ENCODE measurements at places on chromosomes 5 and 9.

DNA sequence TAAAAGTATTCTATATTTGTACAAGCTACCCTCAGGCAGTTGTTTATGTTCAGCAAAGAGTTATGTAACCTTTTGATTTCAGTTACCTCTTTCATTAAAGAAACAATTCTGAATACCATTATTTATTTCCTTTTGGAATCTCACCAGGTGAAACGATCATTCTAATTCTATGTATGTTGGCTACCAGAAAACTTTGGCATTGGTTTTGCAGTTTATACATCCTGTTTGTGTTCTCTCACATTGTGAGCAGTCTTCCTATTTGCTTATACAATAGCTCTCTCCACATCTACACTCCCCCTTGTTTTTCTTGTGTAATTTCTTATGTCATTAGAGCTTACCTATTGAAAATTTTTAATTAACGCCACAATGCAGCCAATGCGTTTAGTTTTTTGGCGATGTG is 276.0 kb upstream of the MPDZ start:
- DNase-seq, result peak; percentile 82

GRCh38 chr5:132961887-132962286 is 1.5 kb downstream of the AFF4 start:
- no peak for DNase-seq

GRCh38 chr5:65722575-65723403 is 784 bp downstream of the NLN start:
- DNase-seq, result peak; percentile 57

- no peak for DNase-seq
Measured at GRCh38 chr5:175740014-175740413, 82.1 kb downstream of the HRH2 start.

GRCh38 chr5:83469075-83469474 is 2.5 kb upstream of the VCAN start:
- DNase-seq, result no peak

DNA sequence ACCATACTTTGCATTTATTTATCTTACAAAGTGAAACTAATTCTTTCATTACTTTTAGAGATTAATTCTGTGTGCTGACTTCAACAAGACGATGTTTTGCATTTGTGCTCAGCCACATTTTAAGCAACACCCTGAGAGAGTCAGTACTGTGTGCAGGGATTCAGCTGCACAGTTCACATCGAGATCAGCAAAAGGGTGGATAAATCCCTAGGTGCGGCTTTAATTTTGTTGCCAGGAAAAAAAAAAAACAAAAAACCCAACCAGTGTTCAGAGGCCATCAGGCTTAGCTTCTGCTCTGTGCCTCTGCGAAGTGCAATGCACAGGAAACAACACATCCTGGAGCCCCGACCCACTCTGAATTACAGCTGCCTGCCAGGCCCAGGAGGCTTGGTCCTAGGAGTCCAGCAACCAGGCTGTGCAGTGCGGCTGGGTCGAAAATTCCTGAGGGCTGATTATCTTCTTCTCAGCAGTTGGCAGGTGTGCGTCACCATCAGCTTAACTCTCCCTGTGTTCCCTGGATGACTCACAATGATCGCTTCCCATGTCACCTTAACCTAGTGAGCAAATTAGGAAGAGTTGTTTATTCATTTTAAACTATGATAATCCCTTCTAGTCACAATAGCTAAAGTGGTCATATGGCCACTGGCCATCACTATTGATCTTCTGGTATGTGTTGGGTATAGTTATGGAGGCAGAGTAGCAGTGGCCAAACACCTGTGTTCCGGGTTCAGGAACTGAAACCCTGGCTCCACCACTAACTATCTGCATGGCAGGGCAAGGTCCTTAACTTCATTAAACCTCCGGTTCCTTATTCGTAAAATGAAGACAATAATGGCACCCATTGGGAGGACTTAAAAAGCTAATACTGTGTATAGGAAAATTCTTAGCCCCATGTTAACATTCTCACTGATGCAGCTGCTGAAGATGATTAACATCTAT is 31.2 kb upstream of the NDUFB6 start:
- no peak for DNase-seq

DNA sequence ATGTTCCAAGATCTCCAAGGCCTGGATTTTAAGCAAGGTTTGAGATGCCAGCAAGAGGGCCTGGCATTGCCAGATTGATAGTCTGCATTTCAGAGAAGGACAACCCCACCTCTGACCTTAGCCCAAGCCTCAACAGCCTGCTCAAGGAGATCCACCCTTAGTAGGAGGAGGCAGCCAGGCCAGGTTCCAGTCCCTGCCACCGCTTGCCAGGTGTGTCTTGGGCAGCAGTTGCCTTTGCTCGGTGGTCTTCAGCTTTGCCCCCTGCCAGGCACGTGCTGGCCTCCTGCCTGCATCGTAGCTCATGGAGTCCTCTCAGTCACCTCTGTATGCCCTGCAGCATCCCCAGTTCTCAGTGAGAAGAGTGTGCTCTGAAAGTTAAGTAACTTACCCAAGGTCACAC is 134.2 kb downstream of the KCNIP1 start:
- no peak for DNase-seq

GRCh38 chr9:109307380-109308240 is 13.2 kb downstream of the EPB41L4B start:
- DNase-seq, result no peak

DNA sequence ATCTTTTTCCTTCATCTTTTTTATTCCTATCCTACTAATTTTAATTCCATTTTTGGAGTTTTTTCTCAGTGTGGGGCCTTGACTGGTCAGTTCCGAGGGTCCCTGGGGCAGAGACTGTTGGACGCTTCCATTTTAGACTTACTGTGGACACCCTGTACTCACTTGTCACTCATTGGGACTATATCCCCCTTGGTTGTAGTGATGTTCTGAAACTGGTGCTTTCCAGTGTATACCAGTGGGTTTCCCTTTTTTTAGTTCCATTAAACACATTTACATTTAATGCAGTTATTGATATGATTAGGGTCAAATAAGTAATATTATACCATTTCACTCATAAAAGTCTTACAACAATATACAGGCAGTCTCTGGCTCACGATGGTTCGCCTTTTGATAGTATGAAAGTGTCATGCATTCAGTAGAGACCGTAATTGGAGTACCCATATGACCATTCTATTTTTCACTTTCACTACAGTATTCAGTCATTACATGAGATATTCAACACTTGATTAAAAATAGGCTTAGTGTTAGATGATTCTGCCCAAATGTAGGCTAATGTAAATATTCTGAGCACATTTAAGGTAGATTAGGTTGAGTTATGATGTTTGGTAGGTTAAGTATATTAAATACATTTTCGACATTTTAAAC is 46.0 kb downstream of the CNOT6 start:
- no peak for DNase-seq

DNA sequence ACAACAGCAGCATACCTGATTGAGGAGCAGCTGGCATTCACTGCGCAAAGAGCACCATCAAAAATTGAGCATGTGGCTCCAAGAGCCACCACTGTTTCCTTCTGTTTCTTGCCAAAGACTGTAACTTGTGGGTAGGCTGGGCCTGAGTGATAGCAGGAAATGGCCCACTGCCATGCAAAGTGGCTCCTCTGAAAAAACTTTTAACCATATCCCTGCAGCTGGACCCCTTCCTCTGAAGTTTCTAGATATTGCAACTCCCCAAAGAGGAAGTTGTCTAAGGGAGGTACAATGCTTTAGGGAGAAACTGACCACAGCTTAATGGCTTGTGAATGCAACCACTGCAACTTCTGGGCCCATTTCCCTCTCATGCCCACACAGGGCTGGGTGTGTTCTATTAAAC is 355.4 kb upstream of the PDE4D start:
- no peak for DNase-seq

GRCh38 chr5:158538506-158539074 is 561.1 kb downstream of the EBF1 start:
- DNase-seq, result no peak

DNA sequence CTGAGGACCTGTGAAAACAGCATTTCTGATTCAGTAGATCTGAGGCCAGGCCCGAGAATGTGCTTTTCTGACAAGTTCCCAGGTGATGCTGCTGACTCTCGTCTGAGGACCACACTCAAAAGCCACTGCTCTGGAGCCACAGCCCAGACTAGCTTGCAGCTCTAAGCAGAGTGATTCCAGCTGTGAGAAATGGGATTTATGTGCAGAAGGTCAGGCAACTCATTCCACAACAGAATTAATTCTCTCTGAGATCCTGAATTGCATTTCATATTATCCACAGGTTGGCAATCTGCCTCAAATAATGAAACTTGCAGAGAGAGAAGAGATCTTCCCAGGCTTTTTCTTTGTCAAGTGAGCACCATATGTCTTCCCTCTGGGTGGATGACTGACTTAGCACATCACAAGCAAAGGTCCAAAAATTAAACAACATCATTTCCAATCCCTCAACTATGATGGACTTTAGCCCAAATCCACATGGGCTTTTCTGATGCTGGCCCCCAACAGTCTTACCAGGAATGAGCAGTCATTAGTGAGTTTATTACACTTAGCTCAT is 140.2 kb downstream of the ALDH1A1 start:
- no peak for DNase-seq

- peak; percentile 98 for DNase-seq
Measured at GRCh38 chr9:127955294-127956015, 17.8 kb upstream of the DPM2 start.

GRCh38 chr5:164357395-164358033 is 852.1 kb downstream of the MAT2B start:
- no peak for DNase-seq

DNA sequence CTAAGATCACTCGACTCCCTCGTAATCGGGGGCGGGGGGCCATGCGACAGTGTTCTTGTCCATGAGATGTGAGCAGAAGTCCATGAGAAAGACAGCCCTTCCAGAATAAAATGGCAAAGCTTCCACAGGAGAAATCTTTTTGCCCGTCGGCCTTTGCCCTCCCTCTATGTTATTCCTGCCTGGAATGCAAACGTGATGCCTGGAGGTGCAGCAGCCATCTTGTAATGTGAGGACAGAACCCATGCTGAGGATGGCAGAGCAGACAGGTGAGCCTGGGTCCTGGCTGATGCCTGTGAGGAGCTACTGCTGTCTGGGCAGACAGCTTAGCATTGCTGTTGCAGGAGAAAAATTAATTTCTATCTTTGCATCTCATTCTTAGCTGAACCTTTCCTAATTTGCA is 17.2 kb downstream of the MED10 start:
- no peak for DNase-seq

DNA sequence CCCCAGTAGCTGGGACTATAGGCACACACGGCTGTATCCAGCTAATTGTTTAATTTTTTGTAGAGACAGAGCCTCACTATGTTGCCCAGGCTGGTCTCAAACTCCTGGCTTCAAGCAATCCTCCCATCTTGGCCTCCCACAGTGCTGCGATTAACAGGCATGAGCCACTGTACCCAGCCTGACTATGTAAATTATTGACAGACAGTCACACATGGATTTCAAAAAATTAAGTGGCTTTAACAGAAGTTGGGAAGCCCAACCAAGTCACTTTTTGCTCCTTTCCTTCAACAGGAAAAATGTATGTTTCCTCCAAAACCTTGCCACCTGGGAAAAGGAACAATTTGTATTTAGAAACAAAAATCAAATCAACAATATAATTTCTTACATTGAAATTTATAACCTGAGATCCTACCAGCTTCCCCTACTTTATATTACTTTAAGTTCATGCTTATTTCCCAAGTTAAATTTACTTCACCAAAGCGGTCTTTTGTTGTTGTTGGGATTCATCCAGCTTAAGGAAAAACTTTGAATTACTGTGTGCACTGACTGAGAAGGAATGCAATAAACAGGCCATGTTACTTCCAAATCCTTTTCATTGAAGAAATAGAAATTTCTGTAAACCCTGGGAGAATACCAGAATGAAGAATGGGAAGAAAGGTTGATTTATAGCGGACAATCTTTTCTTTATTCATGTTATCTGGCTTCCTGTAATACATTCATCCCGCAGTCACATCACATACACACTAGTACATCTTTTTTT is 8.6 kb downstream of the PCA3 start:
- DNase-seq, result no peak

DNA sequence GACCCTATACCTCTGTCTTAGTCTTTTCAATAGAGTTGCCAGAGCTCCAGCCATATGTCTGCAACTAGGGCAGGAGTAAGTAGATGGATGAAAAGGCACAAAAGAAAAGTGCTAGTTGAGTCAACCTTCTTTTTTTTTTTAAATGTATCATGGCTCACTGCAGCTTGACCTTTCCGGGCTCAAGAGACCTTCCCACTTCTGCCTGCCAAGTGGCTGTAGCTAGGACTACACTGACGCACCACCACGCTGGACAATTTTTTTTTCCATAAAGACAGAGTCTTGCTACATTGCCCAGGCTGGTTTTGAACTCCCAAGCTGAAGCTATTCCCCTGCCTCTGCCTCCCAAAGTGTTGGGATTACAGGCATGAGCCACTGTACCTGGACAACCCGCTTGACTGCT is 27.3 kb downstream of the FOXE1 start:
- no peak for DNase-seq
